ENCODE measurements at places on chromosomes 5 and 9. TPM values are rescaled to one million over a fixed set of nuclear protein-coding genes. Genes with fewer than 3 reads are reported as not detected.

Gene ARID3C
- not detected for total RNA-seq

GRCh38 chr5:181120306-181120705 lies 10.7 kb downstream of the OR2V1 start:
- DNase-seq: no peak

DNA sequence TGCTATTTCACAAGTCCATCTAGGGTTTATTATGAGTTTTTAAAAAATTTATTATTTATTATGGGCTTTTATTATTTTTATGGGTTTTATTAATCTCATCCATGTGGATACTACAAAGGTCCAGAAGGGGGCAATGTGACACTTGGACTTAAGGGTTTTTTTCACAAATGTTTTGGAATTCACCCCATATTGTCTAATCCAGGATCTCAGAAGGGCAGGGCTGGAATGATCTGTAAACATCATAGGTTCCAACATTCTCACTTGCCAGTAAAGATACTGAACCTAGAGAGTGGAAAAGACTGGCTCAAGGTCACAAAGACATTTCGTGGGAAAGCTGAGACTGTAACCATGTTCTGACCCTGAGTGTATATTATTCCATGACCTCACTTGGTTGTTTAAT lies 35.6 kb downstream of the NIM1K start:
- DNase-seq: no peak

- peak; percentile 57 for DNase-seq
Measured at GRCh38 chr9:133142684-133143622, 20.8 kb downstream of the GBGT1 start.

GRCh38 chr9:72464857-72465592 lies 56.4 kb upstream of the TMC1 start:
- peak; percentile 56 for DNase-seq

GRCh38 chr5:172713113-172713808 lies 57.7 kb downstream of the DUSP1 start:
- peak; percentile 91 for DNase-seq

DNA sequence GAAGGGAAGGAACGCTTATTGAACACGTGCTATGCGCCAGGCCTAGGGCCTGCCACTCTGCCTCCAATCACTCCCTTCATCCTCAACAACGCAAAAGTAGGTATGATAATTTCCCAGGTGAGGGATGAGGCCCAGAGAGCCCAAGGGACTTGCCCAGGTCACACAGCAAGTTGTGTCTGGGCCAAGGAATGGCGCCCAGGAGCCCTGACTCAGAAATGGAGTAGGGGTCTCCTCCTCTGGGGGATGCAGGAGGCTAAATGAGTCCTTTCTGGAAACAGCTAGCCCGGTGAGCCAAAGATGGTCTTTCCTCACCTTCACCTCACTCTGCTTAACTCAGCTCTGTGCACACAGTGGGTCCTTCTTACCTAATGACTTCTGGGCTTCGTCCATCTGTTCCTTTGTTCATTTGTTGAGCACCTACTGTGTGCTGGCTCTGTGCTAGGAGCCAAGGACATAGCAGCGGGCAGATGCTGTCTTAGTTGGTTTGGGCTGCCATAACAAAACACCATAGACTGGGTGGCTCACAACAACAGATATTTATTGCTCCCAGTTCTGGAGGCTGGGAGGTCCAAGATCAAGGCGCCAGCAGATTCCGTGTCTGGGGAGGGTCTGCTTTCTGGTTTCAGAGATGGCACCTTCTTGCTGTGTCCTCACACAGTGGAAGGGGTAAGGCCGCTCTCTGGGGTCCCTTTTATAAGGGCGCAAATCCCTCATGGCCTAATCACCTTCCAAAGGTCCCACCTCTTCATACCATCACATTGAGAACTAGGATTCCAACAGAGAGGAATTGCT lies 22.3 kb upstream of the NEURL1B start:
- DNase-seq: no peak

Gene SPACA9
- total RNA-seq: 6.4 TPM

GRCh38 chr5:14172149-14172795 lies 29.1 kb downstream of the TRIO start:
- DNase-seq: no peak

DNA sequence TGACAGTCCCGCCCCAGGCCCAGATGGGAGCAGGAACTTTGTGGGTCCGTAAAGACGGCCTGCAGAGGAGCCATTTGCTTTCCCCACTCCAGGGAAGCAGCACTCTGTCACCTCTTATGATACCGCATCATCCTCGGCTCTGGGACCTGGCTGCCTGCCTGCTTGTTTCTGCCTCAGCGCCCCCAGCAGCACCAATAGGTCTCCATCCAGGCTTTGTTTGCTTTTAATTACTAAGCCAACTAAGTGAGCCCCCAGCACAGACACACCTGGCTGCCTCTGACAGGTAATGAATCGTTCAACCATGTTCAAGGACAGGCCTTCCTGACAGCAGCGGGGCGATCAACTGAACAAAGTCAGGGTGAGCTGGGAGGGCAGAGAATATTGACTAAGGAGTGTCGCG lies 141.4 kb downstream of the C5orf15 start:
- no peak for DNase-seq

GRCh38 chr9:114209151-114209550 lies 53.8 kb downstream of the COL27A1 start:
- DNase-seq: no peak
